ENCODE measurements at places on chromosomes 16 and 17.
A peak's percentile ranks its signal among the peaks of the same experiment; 100 is the strongest.

GRCh38 chr16:46976550-46976949 is 3.1 kb upstream of the DNAJA2 start:
- DNase-seq = no peak

GRCh38 chr16:64225696-64226095 is 896.2 kb downstream of the CDH11 start:
- DNase-seq = no peak

GRCh38 chr17:31673076-31673475 is 186.0 kb downstream of the COPRS start:
- DNase-seq = no peak

- DNase-seq = peak; percentile 39
Measured at GRCh38 chr17:42429726-42430447, 6.8 kb upstream of the CAVIN1 start.

- DNase-seq = no peak
Measured at GRCh38 chr16:4574919-4575705, 19.0 kb downstream of the C16orf96 start.

DNA sequence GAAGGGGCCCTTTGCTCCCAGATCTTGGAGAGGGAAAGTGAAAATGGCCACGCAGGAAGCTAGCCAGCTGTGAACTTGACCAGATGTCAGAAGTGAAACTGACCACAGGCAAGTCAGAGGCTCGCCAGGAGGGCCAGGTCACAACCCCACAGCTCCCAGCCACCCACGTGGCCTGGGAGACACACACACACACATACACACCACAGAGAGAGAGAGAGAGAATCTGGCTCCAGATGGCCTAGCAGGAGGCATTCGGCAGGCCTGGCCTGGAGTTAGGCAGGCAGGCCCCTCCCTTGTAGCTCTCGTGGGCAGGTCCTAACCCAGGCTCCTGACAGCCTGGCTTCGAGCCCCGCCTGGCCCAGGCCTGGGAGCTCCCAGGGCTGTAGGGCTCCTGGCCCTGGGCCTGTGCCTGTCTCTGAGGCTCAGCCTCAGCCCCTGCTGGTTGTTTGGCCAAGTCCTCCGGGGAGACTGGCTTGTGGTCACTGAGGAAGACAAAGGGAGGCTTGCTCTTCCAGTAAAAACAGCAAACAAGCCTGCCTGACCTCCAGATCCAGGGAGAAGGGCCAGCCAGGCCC is 20.2 kb downstream of the NGFR start:
- peak; percentile 44 for DNase-seq

DNA sequence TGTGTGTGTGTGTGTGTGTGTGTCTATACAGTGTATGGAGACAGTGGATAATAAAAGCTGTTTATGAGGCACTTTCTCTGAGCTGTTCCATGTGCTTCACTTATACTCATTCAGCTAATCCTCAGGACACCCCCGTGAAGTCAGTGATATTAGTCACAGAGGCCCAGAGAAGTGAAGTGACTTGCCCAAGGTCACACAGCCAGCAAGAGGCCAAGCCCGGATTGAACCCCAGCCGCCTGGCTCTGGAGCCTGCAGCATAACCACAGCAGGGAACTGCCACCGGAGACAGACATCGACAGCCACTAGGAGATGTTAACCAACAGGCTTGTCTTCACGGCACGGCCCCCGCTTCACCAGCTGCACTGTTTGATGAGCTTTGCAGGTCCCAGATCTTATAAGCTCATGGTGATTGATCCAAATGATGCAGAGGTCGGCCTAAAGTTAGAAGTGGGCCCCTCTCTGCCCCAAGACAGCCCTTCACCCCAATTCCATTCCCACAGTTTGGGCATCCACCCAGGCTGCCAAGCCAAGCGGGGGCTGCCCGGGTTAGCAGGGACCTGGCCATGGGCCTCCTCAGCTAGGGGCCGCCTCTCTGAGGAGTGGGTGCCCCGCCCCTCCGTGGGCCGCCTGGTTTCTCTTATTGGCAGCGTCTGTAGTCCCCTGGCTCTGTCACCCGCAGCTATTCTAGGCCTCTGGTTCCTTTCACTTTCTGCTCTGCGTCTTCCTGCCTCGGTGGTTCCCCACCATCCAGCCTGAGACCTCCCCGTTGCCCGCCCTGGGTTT is 30.9 kb downstream of the SOCS1 start:
- DNase-seq = peak; percentile 69

DNA sequence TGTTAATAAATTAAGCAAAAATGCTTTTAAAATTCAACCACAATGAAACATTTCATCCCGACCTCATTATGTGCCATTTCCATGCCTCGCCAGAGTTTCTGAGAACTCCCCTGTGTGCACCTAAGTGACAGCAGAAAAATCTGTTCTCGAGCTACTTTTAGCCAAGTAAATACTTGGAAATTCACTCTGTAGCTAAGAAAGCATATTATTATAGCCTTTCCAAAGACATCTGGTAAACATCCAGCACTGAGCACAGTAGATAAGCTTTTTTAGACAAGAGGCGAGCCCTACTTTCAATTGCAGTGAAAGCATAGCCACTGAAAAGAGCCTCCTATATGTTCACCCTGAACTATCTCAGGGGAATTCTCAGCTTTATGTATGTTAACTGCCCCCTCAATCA is 242.8 kb upstream of the PSMD7 start:
- DNase-seq = peak; percentile 15

DNA sequence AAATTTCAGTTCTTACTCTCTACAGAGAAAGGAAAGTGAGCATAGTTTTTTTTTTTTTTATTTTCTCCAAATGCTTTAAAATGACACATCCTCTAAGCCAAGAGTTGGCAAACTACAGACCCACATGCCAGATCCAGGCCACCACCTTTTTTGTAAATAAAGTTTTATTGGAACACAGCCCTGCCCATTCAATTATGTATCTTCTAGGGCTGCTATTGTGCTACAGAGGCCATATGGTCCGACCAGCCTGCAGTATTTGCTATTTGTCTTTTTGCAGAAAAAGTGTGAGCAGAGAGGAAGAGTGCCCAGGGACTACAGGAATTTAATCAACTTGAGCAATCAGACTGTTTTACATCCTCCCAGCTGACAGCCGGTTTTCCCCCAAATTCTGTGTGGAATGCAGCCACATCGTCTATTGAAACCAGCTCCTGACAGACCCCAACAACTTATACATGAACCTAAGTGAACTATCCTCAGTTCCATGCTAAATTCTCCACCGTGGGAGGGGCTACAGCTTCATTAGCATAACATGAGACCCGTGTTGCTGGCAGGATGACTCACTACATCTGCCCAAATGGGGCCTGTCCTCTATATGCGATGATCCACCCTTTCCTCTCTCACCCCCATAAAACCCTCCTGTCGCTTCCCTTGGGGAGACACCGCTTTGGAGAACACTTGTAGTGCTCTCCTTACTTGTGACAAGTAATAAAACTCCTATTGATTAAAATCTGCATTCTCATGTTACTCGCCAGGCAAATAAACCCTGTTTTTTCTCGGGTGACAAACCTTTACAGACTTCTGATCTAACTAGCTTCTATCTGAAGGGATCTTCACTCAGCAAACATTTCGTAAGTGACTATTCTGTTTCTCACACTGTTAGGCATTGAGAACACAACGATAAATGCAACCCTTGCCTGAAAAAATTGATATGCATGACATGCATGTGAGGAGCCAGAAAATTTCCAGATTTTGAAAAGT is 149.4 kb upstream of the HS3ST3A1 start:
- DNase-seq = no peak

- DNase-seq = no peak
Measured at GRCh38 chr16:16989368-16989767, 481.4 kb downstream of the XYLT1 start.

DNA sequence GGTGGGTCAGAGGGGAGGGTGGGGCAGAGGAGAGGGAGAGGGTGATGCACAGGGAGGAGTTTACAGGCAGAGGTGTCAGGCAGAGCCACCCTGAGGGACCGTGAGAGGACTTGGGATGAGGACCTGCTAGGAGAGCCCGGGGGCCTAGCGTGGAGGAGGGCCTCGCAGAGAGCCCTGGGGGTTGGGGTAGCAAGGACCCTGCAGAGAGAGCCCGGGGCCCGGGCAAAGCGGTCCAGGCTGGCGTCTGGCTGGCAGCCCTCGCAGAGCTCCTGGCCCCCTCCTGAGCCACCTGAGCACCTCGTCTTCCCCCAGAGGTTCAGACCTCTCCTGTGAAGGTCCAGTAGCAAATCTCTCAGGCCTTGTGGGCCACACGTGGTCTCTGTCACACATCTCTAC is 42.0 kb upstream of the ZNF469 start:
- no peak for DNase-seq

GRCh38 chr16:52465711-52466267 is 81.2 kb downstream of the TOX3 start:
- DNase-seq = no peak

DNA sequence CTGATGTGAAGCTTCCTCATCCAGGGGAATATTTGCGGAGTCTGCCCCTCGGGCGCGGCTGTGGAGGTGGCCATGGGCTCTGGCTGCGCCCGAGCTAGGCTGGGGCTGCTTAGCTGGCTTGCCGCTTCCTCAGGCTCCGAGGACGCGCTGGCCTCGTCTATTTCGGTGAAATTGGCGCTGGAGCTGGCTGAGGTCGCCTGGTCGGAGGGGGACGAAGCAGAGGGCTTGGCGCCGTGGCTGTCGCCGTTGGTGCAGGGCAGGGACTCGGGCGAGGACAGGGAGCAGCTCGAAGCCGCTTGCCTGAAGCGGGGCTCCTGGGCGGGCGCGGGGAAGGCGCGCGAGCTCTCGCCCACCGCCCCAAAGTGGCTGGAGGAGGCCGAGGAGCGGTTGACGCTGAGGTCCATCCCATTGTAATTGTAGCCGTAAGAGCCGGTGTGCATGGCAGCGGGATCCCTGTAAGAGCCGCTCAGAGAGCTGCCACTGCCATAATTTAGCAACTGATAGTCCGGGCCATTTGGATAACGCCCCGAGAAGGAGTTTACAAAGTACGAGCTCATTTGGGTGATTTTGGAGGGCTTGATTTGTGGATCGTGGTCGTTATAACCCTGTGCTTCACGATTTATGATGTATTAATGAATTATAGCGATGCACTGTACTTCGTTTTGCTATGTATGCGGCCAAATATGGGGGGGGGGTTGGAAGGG is at the start of gene HOXB5:
Gene HOXB5 (minus strand): TSS at position 654 of the 704 bp plus-strand sequence. CDS start 97 bp downstream, at position 557.
- DNase-seq = peak; percentile 69

GRCh38 chr16:13733561-13733960 is 186.4 kb upstream of the ERCC4 start:
- DNase-seq = no peak

DNA sequence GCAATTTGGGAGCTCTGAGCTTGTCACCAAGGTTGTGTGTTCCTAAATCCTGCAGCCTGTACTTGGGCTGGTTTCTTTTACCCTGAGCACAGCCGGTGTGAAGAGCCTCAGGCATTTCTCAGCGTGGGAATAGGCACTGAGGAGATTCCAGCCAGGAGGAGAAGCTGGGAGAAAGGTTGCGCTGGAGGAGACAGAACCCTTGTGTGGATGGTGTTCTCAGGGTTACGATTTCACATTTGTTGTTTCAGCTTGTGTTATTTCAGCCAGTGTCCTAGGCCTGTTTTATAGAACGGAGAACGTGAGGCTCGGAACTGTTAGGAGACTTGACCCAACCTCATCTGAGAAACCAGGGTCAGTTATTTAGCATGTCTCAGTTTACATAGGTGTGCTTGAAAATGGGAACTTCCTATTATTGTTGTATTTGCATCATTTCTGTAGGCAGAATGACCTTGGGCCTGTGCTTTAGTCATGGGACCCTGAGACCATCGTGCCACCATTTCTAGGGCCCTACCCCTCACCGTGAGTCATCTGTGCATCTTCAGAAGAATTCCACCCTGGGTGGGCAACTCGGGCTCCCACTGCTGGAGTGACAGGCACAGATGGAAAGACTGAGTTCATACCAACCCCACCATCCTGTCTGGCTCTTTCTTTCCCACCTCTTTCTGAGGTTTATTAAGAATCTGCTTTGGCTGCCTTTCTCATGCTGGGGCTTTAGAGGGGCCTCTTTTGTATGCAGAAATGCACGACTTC is 134.9 kb downstream of the MSI2 start:
- DNase-seq = no peak

DNA sequence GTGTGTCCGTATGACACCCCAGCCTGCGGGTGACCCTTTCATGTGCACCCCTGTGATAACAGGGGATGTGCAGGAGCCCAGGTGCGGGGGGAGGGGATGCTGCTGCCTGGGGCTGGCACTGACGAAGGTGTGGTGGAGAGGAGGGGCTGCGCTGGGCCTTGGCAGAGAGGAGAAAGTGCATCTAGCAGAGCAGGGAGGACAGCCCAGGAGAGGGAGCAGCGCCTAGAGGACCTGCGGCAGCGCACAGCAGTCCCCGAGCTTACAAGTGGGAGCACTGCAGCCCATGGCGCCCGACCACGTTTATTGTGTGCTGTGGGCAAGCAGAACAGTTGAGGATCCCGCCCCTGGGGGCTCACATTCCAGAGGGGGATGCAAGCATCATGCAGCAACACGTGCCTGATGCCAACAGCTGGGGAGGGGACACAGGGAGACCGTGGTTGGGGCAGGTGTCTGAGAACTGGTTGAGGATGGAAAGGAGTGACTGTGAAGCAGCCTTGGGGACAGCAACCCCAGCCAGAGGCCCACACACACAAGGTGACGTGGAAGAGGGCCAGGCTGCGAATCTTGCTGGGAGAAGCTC is 10.9 kb upstream of the SLC7A5 start:
- DNase-seq = no peak

DNA sequence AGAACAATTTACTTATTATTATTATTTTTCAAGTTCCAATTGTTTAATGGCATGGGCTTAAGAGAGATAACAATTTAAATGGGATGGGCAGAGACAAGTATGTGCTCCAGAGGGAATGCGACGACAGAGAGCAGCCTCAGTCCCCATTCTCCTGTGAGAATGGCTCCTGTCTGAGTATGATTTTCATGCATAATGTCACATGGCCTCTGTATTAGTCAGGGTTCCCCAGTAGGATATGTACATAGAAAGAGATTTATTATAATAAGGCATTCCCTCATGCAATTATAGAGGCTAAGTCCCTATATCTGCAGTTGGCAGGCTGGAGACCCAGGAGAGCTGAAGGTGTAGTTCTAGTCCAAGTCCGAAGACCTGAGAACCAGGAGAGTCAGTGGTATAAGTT is 22.9 kb upstream of the NKD1 start:
- DNase-seq = no peak

- no peak for DNase-seq
Measured at GRCh38 chr16:15726715-15727114, 76.7 kb downstream of the NDE1 start.

- DNase-seq = peak; percentile 88
Measured at GRCh38 chr16:30491744-30492308, 19.3 kb downstream of the ITGAL start.

- DNase-seq = peak; percentile 24
Measured at GRCh38 chr17:66507982-66508760, 205.8 kb downstream of the PRKCA start.

All from hematopoietic multipotent progenitor cell treated with erythropoietin and hydrocortisone succinate and interleukin-3 and kit ligand, for 6 days (in vitro differentiated cells).